ENCODE measurements at places on chromosomes 6 and 20.
A peak's percentile ranks its signal among the peaks of the same experiment; 100 is the strongest.

- no peak for DNase-seq
Measured at GRCh38 chr6:149815788-149816187, 48.4 kb downstream of the LRP11 start.

DNA sequence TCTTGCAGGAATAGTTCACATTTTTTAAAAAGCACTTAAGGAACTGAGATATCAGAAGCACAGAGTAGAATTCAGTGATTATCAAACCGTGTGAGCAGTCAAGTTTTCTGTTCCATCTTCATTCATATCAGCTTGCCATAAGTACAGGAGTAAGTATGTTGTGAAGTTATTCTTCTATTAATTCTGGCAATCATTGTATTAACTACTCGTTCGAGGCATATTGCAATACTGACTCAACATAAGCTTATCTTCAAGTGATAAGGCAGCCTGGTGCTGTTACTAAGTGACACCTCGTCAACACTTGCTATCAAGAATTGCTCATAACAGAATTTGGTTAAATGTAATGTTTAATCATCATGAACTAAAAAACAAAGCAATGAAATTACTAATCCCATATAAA is 75.7 kb upstream of the SNX9 start:
- DNase-seq = no peak

DNA sequence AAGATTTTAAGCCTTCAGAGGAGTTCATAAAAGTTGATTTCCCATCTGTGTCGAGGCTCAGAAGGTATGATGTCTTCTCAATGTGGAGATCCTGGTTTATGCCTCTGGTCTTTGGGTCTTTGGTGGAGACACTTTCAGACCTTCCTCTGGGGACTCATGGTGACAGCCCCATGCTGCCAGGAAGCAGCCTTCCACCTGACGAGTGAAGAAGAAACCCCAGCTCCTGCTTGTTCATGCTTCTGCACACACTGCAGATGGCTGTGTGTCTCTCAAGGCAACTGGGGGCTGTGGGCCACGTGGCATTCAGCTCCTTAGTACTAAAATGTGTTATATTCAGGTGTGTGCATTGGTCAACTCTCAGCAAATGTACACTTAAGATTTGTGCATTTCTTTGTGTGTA is 4.9 kb upstream of the SCP2D1 start:
- no peak for DNase-seq

DNA sequence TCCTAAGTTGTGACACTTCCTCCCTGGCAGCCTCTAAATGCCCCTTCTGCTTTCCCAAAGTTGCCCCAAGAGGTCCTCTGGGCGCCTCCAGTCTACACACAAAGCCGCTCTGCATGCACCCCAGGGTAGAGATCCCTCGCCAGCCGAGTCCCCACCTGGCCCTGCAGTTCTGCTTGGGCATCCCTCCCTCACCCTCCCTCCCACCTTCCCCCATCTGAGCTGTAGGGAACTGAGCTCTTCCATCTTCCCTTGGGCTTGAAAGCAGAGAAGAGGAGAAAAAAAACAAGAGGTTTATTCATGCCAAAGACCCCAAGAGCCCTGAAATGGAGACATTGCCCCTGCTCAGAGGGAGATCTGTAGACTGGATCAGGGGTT is 5.7 kb upstream of the FGD2 start:
- DNase-seq = no peak

DNA sequence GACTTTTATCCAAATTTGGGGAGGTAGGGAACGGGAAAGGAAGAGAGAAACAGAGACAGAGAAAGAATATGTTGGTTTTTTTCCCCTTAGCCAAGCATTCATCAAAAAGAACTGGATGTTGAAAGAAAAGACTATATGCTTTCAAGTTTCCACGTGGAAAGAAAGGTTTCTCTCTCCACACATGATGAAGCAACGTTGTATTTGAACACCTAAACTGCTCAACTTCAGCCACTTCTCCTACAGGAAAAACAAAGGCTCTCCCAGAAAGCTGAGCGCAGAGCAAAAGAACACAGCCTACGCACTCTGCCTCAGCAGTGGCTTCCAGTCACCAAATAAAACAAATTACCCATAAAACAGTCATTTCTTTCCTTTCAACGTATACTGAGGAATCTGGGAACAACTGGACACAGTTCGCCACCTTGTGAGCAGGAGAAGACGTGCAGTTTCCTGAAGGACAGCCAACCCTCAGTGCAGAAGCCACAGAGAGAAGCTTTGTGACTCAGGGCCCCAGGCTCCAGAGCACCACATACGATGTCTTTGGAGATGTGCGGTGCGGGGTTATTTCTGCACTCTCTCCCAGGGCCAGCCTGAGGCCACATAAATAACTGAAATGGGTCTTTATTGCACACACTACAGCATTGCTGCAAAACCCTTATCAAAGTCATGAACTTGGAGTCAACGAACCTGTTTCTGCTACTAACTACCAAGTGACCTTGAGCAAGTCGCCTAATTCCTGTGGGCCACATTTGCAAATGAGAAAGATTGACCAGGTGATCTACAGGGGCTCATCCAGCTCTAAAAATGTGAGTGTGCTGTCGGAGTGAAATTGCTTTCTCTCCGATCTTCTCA is 10.1 kb downstream of the IL17F start:
- no peak for DNase-seq

DNA sequence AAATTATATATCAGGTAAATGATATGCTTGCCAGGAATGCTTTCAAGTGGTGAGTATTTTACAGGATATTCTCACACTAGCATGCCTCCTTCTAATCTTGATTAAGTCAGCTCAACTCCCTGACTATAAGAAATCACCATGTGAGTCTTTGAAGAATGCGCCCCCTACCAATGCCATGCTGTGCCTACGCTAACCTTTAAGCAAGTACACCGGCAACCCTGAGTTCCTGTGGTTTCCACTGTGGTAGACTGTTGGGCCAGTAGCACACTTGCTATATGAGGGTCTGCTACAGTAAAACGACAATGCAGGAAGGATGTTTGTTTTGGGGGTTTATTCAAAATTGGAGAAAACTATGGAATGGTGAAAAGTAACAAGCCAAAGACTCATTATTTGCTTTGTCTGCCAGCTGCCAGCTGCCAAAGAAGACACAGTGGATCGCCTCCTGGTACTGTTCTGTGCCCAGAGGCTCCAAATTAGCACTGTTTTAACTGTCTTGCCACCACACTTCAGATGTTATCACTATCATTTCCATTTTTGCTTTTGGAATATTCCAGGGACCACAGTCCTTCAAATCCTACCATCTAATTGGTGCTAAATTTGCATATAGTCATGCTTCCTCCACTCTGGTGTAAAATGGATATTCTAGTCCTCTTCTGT is 333.5 kb downstream of the RNGTT start:
- DNase-seq = no peak

- peak; percentile 15 for DNase-seq
Measured at GRCh38 chr20:32356622-32357374, 1.3 kb upstream of the ASXL1 start.

GRCh38 chr20:60408435-60408834 is 450.2 kb downstream of the CDH26 start:
- no peak for DNase-seq

- peak; percentile 9 for DNase-seq
Measured at GRCh38 chr6:122372647-122373046, 26.8 kb upstream of the HSF2 start.

- DNase-seq = no peak
Measured at GRCh38 chr6:118317581-118318563, 230.2 kb upstream of the PLN start.

GRCh38 chr20:18580012-18580411 is 7.8 kb upstream of the DTD1 start:
- no peak for DNase-seq

DNA sequence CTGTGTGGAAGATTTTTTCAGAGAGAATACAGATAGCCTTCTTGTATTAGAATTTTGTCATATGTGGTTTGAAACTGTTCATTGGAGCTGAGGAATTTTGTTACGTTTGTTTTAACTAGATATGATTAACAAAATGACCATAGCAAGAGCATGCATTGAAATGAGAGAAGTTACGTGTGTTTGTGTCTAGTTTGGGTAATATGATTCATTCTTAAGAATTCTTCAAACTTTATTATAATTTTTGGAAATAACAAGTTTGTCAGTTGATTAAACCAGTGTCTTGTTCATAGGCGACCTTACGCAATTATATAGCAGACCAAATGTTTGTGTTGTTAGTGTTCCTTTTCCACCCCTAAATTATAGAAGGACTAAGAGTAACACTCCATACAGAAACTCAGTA is 5.5 kb downstream of the GMNN start:
- no peak for DNase-seq

GRCh38 chr20:36919715-36920333 is 31.7 kb downstream of the SAMHD1 start:
- DNase-seq = peak; percentile 75

- DNase-seq = no peak
Measured at GRCh38 chr6:142373268-142374090, 71.7 kb downstream of the ADGRG6 start.

DNA sequence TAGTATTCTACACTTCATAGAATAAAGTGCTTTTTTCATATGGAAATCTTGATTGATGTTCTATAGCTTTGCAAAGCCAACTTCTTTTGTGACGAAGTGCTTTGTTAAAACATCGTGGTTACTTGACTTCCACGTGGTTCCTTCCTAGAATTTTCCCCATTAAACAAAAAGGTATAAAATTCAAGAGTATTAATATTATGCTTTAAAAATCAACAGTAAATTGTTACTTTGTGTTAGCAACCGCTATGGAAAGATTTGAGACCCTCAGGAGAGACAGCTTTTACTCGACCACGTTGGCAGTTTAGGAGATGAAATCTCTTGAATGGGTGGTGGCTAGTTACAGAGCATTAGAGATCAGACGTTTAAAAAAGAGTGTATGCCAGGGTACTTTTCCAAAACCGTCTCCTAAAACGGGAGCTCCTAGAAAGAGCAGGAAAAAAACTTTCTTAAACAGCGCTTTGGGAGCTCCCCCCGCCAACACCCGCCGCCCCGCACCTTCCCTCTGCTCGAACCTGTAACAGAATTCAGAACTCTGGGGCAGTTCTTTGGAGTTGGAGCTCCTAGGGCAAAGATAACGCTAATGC is 920 bp downstream of the GJA1 start:
- DNase-seq = no peak

DNA sequence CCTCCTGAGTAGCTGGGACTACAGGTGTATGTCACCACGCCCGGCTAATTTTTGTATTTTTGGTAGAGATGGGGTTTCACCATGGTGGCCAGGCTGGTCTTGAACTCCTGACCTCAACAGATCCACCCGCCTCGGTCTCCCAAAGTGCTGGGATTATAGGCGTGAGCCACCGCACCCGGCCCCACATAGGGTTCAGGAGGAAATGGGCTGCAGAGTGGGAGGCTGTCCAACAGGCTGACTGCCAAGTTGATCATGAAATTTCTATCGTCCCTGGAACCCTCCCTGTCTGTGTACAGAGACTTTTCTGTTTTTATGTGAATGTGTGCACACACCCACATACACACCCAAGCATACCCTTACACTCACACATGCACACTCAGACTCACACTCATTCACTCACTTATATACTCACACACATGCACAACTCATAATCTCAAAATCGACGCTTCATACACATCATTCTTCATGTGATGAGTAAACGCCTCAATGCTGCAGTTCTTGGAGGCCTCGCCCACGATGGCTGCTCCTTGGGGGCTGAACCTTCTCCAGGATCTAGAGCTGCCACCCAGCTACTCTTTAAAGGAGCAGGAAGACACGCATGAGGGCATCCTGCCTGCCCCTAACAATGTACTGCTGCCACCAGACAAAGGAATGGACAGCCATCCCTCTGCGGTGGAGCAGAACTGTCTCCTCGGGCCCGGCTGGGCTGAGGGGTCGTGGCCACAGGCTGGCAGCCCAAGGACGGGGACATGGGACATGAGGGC is 35.6 kb downstream of the SUN5 start:
- no peak for DNase-seq

DNA sequence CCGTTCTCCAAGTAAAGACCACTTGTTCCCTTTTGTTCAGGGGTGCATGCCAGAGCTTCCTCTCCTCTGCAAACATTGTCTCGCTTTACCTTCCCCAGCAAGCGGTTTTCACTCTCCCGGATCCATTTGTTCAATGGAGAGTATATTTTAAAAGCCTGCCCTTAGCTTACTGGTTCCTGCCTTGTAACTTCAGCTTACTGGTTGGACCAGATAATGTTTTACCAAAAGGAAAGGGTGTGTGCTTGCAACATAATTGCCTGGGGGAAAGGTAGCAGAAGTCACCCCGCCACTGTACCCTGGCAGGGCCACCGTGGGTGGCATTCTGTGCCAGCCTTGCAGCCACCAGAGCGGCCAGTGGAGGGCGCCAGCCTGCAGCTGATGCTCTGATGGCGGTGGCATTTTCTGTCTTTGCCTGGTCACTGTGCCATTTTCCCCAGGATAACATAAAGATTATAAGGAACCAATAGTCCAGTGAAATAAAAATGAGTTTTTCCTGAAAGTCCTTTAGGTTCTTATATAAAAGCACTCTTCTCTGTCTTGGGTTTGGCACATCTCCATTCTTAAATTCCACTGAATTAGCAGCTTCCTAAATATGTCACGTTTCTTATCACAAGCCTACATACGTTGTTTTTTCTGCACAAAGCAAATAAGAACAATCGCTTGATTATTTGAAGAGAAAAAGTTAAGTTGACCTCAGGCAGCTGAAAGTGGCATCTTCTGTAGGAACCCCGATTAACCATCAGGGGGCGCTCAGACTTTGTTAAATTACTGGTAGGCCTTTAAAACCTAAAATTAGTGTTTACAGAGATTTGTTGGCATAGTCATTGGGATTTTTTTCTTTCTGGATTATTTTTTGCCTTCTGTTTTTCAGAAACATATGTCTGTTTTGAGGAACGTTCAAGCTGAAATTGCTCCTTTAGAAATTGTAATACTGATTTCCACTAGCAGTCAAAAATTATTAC is 67.4 kb upstream of the XRN2 start:
- peak; percentile 87 for DNase-seq

- DNase-seq = no peak
Measured at GRCh38 chr6:116096979-116097816, 3.5 kb upstream of the NT5DC1 start.

DNA sequence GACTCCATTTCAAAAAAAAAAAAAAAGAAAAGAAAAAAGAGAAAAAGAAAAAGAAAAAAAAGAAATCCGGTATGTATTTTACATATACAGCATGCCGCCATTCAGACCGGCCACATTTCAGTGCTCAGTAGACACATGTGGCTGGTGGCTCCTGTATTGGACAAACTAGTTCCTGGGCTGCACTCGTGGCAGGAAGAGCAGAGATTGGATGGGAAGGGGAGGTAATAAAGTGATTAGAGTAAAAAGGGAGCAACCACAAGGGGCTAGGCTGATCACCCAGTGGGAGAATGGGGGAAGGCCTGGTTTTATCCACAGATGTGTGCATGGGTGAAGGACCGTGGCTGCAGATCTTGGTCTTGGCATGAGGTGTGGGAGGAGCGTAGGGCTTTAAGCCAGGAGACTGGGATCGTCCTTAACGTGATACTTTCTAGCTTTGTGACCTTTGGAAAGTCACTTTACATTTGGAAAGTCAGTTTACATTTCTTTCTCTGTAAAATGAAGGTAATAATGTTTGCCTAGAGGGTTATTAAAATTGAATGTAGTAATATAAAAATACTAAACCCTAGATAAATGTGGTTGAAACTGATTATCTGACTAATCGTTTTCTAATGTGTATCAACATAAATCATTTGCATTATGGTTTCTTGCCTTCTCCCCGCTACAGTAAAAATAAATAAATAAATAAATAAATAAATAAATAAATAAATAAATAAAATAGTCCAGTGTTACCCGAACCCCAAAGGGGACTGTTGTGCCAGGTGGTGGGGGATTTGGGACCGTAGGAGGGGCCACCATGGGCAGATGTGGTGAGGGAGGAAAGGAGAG is 869 bp upstream of the TRIM15 start:
- no peak for DNase-seq
